ENCODE measurements at places on chromosomes 2 and 18. TPM values are rescaled to one million over a fixed set of nuclear protein-coding genes. Genes with fewer than 3 reads are reported as not detected.

Gene GPR148
- not detected for total RNA-seq

Gene G6PC2
- not detected for total RNA-seq

Gene SCN1A
- total RNA-seq: not detected

Gene FAP
- total RNA-seq: not detected

Gene MEP1B
- 0.05 TPM for total RNA-seq

Gene FIGN
- 3.0 TPM for total RNA-seq

All from A549 treated with dexamethasone at 1 μM for 4 hours (cell line).